Activated T-helper 1 cell treated with anti-CD3 and anti-CD28 coated beads, Interleukin-12 subunit alpha, Interleukin-12 subunit beta, Interleukin-2, Interleukin-4 antibody, amounts not matched to agents 30 ng/mL and 10 ng/mL and 1 ng/mL, durations not matched to agents 14 hours and 24 hours and 36 hours (primary cell): ENCODE measurements at places on chromosomes 16 and 17.

DNA sequence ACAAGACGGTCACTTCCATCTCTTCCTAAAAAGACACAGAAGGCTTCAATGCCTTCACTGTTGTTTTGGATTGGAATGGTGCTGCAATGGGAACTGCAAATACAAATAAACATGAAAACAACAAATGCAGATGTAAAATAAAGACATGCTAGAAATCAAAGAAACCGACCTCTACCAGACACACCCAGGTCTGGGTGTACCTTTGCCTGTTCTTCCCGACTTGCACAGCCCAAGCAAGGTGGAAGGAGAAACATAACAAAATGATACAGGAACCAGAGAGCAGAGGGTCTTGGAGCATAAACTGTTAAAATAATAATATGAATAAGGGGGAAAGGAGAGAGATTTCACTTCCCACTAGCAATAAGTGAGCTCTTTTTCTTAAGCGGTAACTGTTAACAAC is 17.3 kb downstream of the RFFL start:
- no peak for DNase-seq

GRCh38 chr16:85402910-85403692 is 210.0 kb upstream of the GSE1 start:
- no peak for DNase-seq

DNA sequence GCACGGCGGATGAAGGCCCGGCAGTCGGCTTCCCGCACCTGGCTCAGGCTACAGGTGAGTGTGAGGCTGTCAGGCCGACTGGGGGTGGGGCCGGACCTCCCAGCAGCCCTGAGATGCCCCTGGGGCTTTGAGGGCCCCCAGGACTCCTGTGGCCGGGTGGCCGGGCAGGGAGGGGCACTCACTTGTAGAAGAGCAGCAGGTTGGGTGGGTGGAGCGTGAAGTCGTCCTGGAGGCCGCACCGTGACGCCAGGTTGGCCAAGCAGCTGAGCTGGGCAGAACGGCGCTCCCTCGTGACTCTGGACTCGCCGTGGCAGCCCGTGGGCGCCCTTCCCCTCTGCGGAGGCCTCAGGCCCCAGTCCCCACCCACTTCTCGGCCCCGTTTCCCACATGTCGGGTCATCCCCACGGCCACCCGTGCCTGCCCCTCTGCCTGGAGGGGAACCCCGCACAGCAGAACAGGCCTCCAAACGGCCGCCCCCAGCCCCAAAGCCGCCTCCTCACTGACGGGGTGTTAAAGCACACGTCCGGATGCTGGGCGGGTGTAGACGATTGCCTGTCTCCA is 12.9 kb downstream of the RPUSD1 start:
- no peak for DNase-seq

- no peak for DNase-seq
Measured at GRCh38 chr17:29250666-29251065, 4.0 kb downstream of the CRYBA1 start.

GRCh38 chr17:69900829-69901228 is 174.2 kb upstream of the KCNJ16 start:
- DNase-seq, result no peak
